Fibroblast of skin of left biceps (primary cell): ENCODE measurements at places on chromosomes 16 and 17.

DNA sequence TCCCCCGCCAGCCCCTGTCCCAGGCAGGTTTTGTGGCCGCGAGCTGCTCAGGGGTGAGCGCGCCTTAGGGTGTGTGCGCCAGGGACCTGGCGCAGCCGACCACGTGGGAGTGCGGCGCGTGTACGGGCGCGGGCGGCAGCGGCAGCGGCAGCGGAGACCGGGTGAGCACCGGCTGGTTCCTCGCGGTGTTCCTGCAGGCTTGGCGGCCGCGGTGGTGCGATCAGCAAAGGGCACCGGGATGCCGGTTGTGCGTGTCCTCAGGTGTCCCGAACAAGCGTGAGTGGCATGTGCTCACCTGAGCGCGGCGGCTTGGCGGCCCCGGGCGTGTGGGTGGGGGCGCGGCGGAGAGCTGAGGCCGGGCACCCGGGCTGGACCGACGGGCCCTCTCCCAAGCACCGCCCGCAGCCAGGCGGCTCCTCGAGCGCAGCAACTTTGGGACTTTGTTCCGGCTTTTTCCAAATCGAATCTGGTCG lies 381 bp upstream of the HSD11B2 start:
- DNase-seq = no peak

DNA sequence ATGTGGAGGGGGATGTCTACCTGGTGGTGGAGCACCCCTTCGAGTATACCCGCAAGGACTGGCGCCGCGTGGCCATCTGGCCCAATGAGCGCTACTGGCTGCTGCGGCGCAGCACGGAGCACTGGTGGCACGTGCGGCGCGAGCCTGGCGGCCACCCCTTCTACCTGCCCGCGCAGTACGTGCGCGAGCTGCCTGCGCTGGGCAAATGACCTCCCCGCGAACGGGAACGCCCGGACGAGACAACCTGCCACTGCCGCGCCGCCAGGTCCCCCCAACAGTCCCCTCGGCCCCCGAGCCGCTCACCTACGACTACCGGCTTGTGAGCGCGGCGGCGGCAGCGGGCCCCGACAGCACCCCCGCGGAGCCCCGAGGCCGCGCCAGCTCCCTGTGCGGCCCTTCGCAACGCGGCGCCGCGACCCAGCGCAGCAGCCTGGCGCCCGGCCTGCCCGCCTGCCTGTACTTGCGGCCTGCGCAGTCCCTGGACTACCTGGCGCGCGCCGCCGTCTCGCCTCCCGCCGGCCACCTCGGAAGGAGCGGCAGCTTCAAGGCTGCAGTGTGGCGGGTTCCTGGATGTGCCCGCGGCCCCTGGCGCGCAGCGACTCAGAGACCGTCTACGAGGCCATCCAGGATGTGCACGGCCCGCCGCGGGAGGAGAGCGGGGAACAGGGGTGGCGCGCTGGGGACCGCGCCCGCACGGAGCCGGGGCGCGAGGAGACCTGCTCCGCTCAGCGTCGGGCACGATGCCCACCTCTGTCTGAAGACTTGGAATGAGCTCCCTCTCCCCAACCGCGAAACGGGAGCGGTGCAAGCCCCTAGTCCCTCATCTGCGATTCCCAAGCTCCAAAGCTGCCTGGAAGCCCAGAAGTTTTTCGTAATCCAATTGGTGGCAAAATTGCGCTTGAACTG lies 48.7 kb upstream of the AMZ2 start:
- DNase-seq = no peak

DNA sequence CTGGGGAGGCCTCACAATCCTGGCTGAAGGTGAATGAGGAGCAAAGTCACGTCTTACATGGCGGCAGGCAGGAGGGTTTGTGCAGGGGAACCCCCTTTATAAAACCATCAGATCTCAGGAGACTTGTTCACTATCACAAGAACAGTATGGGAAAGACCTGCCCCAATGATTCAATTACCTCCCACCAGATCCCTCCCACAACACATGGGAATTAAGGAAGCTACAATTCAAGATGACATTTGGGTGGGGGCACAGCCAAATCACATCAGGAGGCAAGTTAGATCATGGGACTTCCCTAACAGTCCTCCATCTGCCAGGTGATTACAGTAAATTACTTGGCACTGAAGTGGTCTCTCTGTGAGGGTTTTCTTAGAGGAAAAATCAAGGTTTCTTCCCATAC lies 5.3 kb downstream of the TMEM114 start:
- no peak for DNase-seq

GRCh38 chr16:88923926-88924833 lies 52.8 kb downstream of the CBFA2T3 start:
- DNase-seq = no peak

- no peak for DNase-seq
These were observed 49.4 kb downstream of the RABEP1 start for GRCh38 chr17:5331506-5331905.
